Dermis blood vessel endothelial cell (primary cell): ENCODE measurements at places on chromosomes 2 and 18.
A peak's percentile ranks its signal among the peaks of the same experiment; 100 is the strongest.

GRCh38 chr2:43312755-43313641, 86.6 kb upstream of the ZFP36L2 start:
- DNase-seq = peak; percentile 26

GRCh38 chr2:222842491-222843174, 18.2 kb upstream of the ACSL3 start:
- DNase-seq = peak; percentile 31

DNA sequence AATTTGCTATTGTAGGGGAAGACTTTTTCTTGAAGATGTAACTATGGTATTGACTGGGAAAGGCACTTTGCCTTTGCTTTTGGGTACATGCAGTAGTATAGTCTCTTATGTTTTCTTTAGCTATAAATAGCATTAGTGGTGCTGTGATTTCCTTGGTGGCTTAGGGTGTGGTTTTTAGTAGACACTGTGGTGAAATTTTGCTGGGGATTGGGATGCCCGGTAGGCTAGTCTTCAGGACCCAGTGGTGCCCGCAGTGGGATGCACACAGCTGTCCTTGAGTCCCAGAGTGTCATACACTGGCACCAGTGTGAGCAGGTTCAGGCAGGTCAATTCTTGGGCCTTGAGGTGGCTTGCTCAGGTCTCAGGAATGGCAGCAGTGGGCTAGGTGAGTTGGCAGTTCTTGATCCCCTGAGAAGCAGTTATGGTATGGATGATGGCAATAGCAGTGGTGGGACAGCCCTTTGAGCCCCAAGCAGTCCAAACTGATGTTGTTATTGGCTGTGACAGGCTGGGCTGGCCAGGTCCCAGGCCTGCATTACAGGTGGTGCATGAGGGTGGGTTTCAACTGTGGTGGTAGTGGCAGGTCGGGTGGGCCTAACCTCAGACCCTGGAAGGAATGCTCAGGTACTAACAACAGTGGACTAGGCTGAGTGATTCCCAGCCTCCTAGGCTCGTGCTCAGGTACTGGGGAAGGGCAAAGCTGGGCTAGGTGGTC, 124.3 kb downstream of the XRCC5 start:
- DNase-seq = no peak

GRCh38 chr2:172627181-172627580, 71.3 kb downstream of the PDK1 start:
- DNase-seq = no peak

- DNase-seq = no peak
Observed at GRCh38 chr18:48340560-48340959, 68.6 kb downstream of the ZBTB7C start.

GRCh38 chr2:120490091-120490798, 144.3 kb downstream of the INHBB start:
- DNase-seq = no peak

GRCh38 chr2:230946429-230947234, 21.6 kb upstream of the GPR55 start:
- no peak for DNase-seq

- DNase-seq = no peak
Observed at GRCh38 chr2:69279931-69280681, 106.9 kb downstream of the GFPT1 start.

DNA sequence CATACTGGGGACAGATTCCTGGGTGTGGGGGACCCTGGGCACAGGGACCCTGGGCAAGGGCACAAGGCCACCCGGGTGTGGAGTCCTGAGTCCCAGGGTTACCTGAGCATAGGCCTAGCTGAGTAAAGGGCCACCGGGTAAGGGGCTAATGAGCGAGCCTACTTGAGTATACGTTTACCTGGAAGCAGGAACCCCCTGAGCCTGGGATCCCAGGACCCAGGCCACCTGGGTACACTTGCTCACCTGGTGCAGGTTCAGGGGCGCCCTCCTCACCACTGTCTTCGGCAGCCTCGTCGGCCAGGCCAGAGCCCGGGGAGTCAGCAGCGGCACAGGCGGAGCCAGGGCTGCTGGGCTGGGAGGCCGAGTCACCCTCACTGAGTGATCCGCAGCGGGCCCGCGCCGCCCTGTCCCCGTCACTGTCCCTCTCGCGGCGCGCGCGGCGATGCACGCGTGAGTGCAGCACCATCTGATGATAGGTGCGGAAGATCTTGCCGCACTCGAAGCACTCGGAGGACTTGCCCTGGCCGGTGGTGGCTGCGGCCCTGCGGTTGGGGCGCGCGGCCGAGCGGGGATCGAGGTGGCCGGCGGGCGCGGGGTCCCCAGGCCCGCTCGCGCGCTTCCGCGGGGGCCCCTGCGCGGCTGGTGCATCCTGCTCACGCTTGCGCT, 53.9 kb downstream of the ZNF516 start:
- no peak for DNase-seq

DNA sequence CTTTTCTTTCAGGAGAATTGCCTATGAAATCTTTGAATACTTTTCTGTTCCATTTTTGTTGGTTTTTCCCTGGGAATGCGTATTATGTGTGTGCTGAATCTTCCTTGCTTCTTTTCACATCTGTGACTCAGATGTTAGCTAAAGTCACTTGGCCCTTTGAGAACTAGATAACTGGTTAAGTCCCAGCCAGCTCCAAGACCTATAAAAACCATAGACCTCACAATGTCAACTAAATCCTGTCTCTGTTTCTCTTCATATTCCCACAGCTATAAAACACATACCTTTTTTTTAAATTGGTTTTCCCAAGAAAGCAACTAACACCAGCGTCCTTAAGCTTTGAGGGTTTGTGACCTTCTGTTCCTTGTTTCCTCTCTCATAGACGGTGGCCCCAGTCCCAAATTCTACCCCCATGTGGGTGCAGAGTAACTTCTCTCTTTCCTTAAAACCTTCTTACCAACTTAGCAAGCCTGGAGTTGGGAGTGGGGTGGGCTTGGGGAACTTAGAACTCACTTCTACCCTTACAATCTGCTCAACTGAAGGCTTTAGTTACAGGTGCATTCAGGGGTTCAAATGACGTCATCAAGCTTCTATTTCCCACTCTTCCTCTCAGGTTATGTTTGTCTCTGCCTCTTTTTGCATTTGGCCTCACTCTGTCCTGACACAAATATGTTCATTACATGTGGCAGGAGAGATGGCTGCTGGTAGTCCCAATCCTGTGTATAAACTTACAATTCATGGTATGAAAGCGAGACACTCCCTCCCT, 58.1 kb upstream of the TGIF1 start:
- no peak for DNase-seq

DNA sequence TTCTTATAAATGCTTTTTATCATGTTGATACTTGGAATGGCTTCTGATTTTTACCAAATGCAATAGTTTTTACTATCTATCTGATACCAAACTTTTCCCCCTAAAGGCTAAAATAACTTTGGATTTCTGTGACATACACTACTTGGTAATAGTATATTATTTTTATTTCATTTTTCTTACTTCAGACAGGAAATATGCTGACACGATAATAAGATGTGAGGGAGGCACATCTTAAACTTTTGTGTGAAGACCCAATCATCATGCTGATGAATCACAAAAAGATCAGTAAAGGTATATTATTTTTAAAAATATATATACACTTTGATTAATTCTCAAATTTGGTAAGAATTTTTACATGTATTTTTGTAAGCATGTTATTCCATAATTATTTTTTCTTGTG, 122.8 kb downstream of the TGIF1 start:
- no peak for DNase-seq

GRCh38 chr2:193776988-193777387, 1582.3 kb upstream of the TMEFF2 start:
- no peak for DNase-seq

GRCh38 chr2:7517088-7517487, 599.9 kb downstream of the RNF144A start:
- DNase-seq = no peak

DNA sequence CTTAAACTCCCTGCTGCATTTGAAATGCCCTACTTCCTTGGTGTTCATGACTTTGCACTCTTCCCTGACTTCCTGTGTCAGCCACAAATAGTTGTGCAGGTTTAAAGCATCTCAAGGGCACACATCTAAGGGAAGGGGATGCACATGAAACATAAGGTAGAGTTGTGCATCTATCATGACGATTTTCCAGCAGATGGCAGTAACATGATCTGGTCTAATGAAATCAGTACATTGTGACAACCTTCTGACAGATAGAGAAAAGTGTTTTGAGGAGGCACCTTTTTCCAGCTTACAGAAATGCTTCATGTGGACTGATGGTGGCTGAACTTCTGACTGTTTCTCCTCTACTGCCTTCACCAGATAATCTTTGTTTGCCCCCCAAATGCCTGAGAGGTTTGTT, 238.9 kb downstream of the XIRP2 start:
- DNase-seq = peak; percentile 23

GRCh38 chr18:13265008-13265910, 46.7 kb downstream of the LDLRAD4 start:
- no peak for DNase-seq

DNA sequence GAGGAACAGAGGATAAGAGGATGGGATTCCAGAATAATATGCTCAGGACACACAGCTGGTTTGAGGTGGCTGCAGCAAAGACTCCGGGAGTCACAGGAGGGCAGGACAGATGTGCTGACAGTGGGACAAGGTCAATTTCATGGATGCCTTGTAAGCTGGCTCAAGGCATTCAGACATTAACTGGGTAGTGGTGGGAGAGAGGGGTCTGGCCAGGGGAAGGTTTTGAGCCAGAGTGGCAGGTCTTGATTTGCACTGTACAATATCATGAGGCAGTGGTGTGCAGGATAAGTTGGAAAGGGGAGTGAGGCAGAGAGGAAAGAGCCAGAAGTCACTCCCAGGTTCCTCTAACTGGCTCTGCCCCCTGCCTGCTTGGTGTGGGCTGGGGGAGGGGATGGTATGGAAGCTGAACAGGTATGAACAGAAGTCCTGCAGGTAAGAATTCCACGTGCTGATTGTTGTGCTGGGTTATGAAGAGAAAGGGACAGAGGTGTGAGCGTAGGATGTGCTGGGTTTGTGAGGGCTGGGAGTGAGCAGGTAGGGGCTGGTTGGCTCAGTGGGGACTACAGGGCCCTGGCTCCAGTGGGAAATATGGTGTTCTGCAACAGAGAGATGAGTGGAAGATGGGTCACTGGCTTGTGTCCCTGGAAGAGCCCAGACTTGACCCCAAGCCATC, 141.7 kb upstream of the COPS8 start:
- no peak for DNase-seq

- DNase-seq = no peak
Observed at GRCh38 chr2:219706823-219707281, 79.4 kb downstream of the SLC4A3 start.

- DNase-seq = no peak
Observed at GRCh38 chr2:210203147-210203546, 22.1 kb downstream of the ACADL start.

DNA sequence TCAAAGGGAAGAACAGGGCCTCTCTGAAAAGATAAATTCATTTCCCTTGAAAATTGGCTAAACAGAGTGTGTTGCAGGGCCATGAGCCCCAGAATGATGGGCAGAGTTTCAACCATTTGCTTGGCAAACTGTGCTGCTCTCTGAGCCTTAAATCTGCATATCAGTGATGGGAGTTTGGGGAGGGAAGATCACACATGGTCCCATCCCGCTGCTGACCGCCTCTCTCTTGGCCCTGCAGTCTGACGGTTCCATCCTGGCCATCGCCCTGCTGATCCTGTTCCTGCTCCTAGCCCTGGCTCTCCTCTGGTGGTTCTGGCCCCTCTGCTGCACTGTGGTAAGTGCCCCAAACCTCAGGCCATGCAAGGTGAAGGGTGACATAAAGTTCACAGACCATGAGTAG, 139.0 kb downstream of the ANTXR1 start:
- DNase-seq = no peak

DNA sequence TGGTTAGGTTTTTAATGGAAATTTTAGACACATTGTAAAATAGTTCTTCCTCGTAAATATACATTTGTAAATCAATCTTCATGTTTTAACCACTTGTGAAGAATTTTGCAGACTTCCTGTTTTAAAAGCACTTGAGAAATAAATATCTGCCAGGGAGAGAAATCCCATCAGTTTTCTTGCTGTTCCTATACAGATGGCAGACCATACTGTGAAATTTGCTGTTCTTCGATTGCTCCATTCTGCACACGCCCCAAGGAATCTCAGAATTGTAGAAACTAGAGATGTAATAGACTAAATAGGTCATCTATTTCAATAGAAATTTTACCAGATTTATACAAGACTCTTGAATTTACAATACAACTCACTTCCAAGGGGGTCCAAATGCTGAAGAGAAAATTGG, 75.8 kb upstream of the PIK3C3 start:
- DNase-seq = no peak

- no peak for DNase-seq
Observed at GRCh38 chr18:293536-293935, 25.7 kb upstream of the THOC1 start.

- DNase-seq = no peak
Observed at GRCh38 chr2:183195397-183195796, 71.2 kb downstream of the NUP35 start.

GRCh38 chr2:219128396-219128795, 32.2 kb downstream of the NHEJ1 start:
- DNase-seq = no peak

DNA sequence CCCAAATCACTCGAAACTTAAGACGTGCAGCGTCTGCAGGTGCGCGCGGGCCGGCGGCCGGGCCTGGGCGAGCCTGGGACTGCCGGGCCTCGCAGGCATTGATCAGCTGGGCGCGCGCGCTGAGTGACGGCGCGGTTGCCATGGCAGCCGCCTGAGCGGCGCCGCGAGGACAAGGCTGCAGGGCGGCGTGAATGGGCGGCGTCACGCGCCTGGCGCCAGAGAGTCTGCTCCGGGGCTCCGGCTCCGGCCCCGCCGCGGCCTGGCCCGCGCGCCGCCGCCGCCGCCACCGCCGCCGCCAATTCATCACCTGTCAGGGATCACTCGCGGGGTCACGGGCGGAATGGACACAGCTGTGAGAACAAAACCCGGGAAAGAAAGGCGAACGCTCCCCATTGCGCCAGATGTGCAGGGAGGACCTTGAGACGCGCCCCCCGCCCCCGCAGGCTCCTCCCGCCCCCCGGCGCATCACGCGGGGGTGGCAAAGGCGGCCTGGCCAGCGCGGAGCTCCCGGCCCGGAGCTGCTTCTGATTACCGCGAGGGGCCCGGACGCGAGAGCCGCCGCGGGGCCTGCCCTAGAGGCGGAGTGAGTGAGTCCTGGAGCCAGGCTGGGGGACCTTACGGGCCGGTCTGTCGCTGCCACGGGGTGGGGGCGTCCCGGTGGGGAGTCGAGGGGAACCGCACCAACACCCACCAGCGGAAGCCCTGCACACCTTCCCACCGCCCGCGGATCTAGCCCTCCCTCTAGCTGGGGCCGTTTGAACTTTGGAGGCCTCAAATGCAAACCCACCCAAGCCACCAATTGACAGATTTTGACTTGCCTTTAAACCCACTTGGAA, 2.9 kb upstream of the ID2 start:
- peak; percentile 97 for DNase-seq

GRCh38 chr18:28039078-28039477, 137.9 kb downstream of the CDH2 start:
- DNase-seq = peak; percentile 79

DNA sequence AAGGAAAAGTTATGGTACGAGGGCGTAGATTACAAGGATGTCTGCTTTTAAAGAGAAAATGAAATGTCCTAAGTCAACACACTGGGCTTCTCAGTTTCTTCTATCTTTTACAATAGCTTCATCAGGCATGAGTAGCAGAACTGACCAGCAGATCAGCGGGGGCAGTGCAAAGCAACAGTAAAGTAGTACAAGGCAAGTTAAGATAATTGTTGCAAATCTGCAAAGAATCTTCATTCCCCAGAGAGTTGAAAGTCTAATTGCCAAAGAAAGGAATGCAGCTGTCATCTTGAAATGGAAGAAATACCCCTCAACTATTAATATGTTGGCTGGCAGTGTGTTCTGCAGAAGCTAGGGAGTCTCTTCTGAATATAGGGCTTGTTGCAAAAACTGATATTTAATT, 60.2 kb upstream of the SLC39A10 start:
- no peak for DNase-seq
